Lung (tissue), 17 donors: ENCODE measurements at places on chromosomes 12 and 14.
A peak's percentile ranks its signal among the peaks of the same experiment; 100 is the strongest.

- no peak for DNase-seq
Measured at GRCh38 chr14:93748208-93749075, 39.8 kb downstream of the PRIMA1 start.

DNA sequence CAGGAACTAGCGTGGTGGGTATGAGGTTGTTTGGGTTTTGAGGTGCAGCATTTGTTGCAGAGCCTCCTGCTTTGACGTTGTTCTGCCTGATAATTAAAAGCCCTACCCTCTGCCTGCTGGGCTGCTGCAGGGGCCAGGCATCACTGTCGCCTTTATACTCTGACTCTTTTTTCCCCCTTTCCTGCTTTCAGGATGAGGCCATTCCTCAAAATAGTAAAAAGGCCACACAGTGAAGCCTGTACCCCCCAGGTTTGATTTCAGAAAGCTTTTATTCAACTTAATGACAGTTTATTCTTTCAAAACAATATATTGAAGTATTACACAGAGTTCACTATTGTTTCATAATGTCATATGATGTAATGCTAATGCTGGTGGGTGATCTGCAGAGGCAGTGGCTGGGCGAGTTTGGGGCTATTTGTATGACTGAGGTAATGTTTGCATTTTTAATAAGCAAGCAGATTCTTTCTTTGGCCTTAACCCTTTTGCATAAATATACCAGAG is 9.1 kb downstream of the BORCS5 start:
- no peak for DNase-seq

GRCh38 chr14:30034152-30034551 is 106.5 kb upstream of the PRKD1 start:
- peak; percentile 1 for DNase-seq

- DNase-seq, result no peak
Measured at GRCh38 chr12:104083769-104084475, 19.6 kb downstream of the HCFC2 start.

- DNase-seq, result peak; percentile 87
Measured at GRCh38 chr12:48815126-48816110, 2.9 kb upstream of the CACNB3 start.

- DNase-seq, result no peak
Measured at GRCh38 chr12:52805739-52806138, 8.2 kb downstream of the KRT4 start.

GRCh38 chr14:45716572-45716971 is 463.6 kb upstream of the MIS18BP1 start:
- DNase-seq, result no peak

DNA sequence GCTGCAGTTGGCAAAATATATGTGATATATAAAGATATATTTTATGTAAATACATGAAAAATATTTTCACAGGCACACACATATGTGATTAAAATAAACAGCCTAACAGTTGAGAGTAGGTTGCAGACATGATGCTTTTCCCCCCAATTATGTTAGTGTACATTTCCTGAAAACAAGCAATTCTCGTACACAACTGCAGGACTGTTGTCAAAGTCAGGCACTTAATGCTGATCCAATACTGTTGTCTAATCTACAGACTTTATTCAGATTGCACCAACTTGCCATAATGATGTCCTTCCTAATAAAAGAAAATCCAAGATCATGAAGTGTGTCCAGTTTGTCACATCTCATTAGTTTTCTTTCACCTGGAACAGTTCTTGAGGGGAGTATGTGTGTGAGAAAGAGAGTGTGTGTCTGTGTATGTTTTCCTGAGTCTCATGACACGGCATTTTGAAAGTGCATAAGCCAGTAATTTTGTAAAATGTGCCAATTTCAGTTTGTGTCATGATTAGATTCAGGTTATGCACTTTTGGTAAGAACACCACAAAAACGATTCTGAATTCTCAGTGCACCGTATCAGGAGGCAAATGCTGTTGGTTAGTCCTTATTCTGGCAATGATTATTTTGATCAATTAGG is 16.5 kb upstream of the SEL1L start:
- DNase-seq, result no peak

GRCh38 chr14:104200591-104200990 is 62.2 kb downstream of the KIF26A start:
- no peak for DNase-seq

GRCh38 chr14:68592948-68593556 is 199.8 kb downstream of the ZFP36L1 start:
- peak; percentile 9 for DNase-seq

DNA sequence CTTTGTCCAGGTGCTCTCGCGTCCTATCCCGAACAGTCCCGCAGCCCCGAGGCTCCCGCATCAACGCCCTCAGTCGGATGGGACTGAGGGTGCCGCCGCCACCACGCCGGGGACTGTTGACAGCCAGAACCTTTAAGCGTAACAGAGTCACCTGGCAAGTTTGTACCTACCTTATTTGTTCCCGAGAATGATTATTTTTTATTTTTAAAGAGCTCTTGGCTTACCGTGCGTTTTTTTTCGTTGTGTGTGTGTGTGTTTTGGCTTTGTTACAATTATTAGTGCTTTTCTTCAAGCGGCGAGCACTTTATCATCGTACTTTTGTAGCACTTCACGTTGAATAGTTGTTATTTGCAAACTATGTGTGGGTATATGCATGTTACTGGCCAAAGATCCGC is 463 bp downstream of the COA8 start:
- no peak for DNase-seq

- no peak for DNase-seq
Measured at GRCh38 chr12:70581208-70581607, 56.0 kb downstream of the PTPRB start.

GRCh38 chr14:92686900-92687427 is 61.5 kb downstream of the LGMN start:
- DNase-seq, result peak; percentile 71

DNA sequence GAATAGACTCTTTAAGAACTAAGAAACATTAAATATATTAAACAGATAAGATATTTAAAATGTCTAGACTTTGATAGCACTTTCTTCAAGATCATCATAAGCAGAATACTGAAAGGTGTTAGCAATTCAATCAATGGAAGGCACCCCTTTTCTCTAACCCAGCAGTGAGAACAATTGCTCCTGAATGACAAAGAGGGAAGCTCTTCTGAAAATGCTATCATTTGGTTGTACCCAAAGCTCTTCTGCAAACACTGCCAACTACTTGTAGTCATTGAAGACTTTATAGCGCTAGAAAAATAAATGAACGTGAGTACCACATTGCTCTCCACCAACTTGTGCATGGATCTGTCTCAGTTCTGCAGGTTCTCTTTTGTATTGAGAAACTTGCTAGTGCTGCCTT is 62.2 kb upstream of the LMO3 start:
- DNase-seq, result no peak

DNA sequence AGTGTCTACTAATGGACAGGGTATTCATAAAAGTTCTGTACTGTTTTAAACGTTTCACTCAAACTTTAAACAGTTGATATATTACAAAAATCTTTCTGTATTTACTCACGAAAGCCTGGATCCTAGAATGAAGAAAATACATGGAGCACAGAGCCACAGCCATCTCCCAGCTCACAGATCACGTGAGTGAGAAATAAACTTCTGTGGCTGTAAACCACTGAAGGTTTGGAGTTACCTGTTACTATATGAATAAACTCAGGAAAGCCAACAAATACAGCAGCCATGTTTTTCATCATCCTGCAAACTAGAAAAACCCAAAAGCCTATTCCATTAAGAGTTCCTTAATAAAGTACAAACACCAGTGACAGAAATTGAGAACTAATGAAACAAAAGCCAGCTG is 867 bp upstream of the TDG start:
- no peak for DNase-seq

- peak; percentile 37 for DNase-seq
Measured at GRCh38 chr14:89720741-89721729, 233.5 kb downstream of the EFCAB11 start.

GRCh38 chr12:27915021-27915420 is 57.5 kb downstream of the PTHLH start:
- no peak for DNase-seq

- DNase-seq, result no peak
Measured at GRCh38 chr14:99339551-99339950, 67.6 kb upstream of the BCL11B start.

DNA sequence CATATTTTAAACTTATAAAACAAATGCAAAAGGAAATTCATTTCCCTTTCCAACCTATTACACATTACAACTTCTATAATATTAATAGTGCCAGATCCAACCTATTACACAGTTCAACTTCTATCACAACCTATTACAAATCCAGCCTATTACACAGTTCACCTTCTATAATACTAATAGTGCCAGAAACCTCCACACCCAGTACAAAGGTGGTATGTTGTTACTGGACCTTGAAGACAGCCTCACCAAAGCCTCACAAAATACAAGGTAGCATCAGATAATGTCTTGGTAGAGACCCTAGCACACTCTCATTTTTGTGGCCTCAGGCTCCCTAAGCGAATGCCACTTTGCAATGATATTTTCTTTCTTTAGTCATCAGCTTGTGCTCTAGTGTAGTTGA is 68.7 kb upstream of the PELI2 start:
- no peak for DNase-seq

GRCh38 chr12:121301876-121302275 is 5.4 kb upstream of the CAMKK2 start:
- no peak for DNase-seq

GRCh38 chr14:106209755-106210154 is 683.4 kb downstream of the TMEM121 start:
- DNase-seq, result no peak

GRCh38 chr12:124053851-124054250 is 80.8 kb downstream of the ZNF664 start:
- peak; percentile 86 for DNase-seq

- no peak for DNase-seq
Measured at GRCh38 chr14:105846312-105846711, 319.9 kb downstream of the TMEM121 start.

GRCh38 chr12:79546466-79547043 is 144.2 kb downstream of the PAWR start:
- DNase-seq, result no peak

- peak; percentile 11 for DNase-seq
Measured at GRCh38 chr12:109521831-109522230, 44.4 kb downstream of the UBE3B start.

- no peak for DNase-seq
Measured at GRCh38 chr14:91862417-91862816, 4.9 kb downstream of the TC2N start.

DNA sequence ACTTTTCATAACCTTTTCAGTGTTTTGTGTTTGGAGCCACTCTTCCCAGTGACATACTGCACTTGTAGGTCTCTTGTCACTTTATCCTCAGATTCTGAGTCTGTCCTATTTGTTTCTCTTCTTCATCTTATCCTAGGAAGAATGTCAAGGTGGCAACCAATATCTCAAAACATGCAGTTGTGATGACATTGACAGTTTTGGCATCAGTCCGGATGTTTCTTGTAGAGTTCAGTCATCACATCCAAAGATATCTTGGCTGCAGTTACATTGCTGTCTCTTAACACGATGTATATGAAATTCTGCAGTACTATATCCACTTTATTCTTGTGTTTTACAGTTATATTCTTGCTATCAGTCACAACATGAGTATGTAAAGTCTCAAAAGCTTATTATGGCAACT is 6.4 kb downstream of the ADIPOR2 start:
- no peak for DNase-seq

DNA sequence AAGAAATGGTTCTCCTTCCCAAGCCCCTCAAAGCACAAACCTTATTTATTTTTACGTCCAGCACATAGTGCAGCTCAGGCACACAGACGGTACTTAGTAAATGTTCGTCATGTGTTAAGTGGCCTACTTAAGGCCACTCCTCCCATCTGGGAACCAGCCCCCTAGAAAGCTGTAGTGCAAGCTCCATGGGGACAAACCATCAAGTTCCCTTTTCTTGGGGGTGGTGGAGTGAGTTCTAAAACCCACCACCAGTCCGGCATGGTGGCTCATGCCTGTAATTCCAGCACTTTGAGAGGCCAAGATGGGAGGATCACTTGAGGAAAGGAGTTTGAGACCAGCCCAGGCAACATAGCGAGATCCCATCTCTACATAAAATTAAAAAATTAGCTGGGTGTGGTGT is 49.4 kb downstream of the PITPNM2 start:
- DNase-seq, result no peak

GRCh38 chr12:57127726-57128518 is at the start of gene LRP1:
Gene LRP1 (plus strand): TSS chr12:57128483. CDS start chr12:57128965, 482 bp downstream.
- peak; percentile 95 for DNase-seq

GRCh38 chr14:74135426-74135825 is 50.7 kb downstream of the LIN52 start:
- no peak for DNase-seq

- no peak for DNase-seq
Measured at GRCh38 chr14:33567023-33567728, 383.7 kb downstream of the EGLN3 start.

- no peak for DNase-seq
Measured at GRCh38 chr14:63435204-63435603, 108.0 kb downstream of the PPP2R5E start.

GRCh38 chr12:116537101-116537904 is 21.9 kb upstream of the MAP1LC3B2 start:
- no peak for DNase-seq
